Activated CD8-positive, alpha-beta memory T cell treated with anti-CD3 and anti-CD28 coated beads, Interleukin-2, amount 10 ng/mL, durations not matched to agents 7 days and 5 days (primary cell): ENCODE measurements at places on chromosomes 2 and 18. TPM values are rescaled to one million over a fixed set of nuclear protein-coding genes. Genes with fewer than 3 reads are reported as not detected.

- no peak for DNase-seq
Measured at GRCh38 chr2:128783193-128783671, 464.6 kb upstream of the HS6ST1 start.

DNA sequence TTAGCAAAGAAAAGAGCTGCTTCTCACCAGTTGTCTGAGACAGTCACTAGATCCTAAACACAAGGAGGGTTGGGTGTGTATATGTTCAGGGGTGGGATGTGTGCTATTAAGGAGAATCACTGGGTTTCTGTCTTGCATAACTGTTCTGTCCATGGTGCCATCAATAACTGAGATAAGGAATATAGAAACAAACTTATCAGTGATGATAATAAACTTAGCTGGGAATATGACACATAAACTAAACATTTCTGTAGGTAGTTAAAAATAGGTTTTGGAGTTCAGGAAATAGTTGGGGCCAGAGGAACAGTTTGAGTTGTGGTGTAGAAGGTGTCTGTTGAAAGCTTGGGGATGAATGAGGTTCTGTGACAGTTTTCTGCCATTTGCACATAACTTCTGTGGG is 17.4 kb downstream of the NAPG start:
- no peak for DNase-seq

- DNase-seq: no peak
Measured at GRCh38 chr2:140791802-140792201, 1339.0 kb downstream of the LRP1B start.

DNA sequence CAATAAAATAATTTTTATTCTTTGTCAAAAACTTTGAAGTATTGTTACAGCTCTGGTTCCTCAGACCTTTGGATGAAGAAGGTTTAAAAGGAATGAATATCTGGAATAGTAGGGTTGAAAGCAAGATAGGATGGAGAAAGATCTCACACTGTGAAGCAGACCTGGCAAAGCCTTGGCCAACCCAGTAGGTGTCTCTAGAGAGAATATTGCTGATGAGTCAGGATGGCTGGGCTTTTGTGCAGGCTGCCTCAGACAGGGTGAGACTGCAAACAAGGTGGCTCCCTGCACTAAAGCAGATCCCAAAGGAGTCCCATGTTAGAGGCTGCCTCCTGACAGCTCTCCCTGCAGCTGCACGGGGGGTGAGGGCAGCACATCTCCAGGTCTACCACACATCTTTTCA is 226.0 kb upstream of the ITGA4 start:
- DNase-seq: no peak

AFF3 gene
- 0.09 TPM for total RNA-seq

PAIP2B gene
- total RNA-seq: 1.1 TPM

SETBP1 gene
- 30.3 TPM for total RNA-seq
